ENCODE measurements at places on chromosomes 3 and 15. TPM values are rescaled to one million over a fixed set of nuclear protein-coding genes. Genes with fewer than 3 reads are reported as not detected.

DNA sequence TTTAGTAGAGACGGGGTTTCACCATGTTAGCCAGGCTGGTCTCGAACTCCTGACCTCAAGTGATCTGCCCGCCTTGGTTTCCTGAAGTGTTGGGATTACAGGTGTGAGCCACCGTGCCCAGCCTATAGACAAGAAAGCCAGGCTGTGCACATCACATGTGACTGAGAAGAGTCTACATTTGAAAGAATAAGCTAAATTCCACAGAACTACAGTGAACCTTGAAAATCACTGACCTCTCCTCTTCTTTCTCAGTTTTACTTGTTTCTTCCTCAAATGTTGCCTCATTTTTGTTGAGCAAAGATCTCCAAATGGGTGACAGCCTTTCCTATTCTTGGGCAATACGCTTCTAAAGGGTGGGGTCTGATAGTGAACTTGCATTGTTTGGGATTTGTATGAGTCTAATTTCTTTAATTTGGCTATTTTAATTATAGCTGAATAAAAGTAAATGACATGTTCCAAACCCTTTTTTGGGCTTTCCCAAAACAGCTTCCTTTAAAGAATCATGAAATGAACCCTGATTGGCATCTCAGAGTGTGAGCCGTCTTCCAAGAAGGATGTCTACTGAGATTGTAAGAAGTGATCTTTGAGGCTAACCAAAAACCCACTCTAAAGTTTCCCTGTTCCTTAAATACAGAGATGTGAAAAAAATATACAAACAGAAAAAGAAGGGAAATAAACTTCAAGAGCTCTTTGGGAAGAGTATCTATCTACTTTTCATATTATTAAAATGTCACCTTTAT, 21.6 kb upstream of the SPTBN5 start:
- DNase-seq: no peak

DNA sequence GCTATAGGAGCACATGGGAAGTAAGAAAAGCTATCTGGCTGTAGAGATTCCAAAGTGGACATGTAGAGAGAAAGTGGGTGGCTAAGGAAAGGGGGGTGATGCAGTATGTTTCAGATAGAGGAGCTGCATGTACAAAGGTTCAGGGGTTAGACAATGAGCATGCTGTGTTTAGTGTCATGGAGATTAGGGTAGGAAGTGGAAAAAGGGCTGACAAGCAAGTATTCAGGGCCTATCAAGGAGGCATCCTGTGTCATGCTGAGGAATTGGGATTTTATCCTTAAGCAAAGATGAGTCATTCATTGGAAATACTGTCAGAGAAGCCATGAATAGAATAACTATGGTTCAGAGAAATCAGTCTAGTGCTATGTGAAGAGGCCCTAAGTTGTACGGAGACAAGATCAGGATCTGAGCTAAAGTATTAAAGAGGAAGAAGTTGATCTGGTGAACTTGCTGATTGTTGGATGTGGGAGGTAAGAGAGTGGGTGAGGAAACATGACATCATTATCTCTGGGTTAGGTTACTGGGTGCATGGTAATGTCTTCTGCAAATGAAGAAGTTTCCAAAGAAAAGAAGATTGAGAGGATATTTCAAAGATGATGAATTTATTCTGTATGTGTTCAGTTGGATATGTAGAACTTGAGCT, 176.7 kb upstream of the GOLIM4 start:
- no peak for DNase-seq

DNA sequence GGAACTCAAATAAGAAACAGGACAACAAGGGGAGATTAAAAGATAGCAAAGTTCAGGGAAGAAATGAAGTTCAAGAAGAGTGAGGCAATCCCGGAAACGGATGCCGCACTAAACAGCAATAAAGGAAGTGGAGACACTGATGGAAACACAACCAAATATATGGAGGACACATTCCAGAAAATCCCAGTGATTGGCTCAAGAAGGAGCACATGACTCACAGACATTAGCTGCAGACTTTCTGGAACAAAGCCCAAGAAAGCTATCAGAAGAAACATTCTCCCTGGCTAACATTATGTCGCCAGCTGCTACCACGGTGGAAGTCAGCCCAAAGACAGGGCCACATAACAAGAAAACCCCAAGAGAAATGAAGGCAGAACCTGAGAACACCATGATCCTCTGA, 18.1 kb upstream of the VGLL4 start:
- DNase-seq: no peak

- DNase-seq: no peak
These were observed 54.0 kb upstream of the SKOR1 start for GRCh38 chr15:67771189-67771800.

Gene DHX36
- total RNA-seq: 74.0 TPM

Gene WDR93
- 3.0 TPM for total RNA-seq
